ENCODE measurements at places on chromosomes 7 and 10. TPM values are rescaled to one million over a fixed set of nuclear protein-coding genes. Genes with fewer than 3 reads are reported as not detected.

CTTNBP2 gene
- total RNA-seq: 145 TPM

APBB1IP gene
- total RNA-seq: 1.3 TPM

SRRM3 gene
- 16.9 TPM for total RNA-seq

TFEC gene
- total RNA-seq: 0.63 TPM

Data from parietal lobe (tissue), 2 donors.